ENCODE measurements at places on chromosomes 4 and X. TPM values are rescaled to one million over a fixed set of nuclear protein-coding genes. Genes with fewer than 3 reads are reported as not detected.

The MAGEA11 gene
- total RNA-seq: not detected

The MYOZ2 gene
- total RNA-seq: not detected

The DNAAF6 gene
- not detected for total RNA-seq

The GABRB1 gene
- not detected for total RNA-seq

The ZFP92 gene
- total RNA-seq: 0.52 TPM

The CENPVL1 gene
- total RNA-seq: not detected

The SSX7 gene
- not detected for total RNA-seq

The SGMS2 gene
- total RNA-seq: 0.42 TPM
